GM10248 (cell line): ENCODE measurements at places on chromosomes 13 and 19.

- DNase-seq = no peak
These were observed 6.0 kb downstream of the SIX5 start for GRCh38 chr19:45762870-45763631.

DNA sequence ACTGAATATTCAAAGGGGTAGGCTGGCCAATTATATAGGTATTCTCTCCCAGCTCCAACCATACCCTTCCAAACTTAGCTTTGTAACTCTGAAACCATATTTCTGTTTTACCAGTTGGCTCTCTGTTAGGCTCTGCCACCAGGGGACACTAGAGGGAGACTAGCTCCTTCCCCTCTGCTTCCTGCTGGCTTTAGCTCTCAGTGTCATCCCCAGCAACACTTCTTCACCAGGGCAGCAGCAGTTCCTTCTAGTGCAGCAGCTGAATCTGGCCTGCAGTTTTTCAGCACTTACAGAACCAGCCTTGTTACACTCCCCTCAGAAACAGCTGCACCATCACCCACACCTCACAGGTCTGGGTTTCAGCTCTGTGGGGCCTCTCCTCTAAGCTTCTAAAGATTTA is 51.0 kb upstream of the DOCK9 start:
- DNase-seq = no peak

DNA sequence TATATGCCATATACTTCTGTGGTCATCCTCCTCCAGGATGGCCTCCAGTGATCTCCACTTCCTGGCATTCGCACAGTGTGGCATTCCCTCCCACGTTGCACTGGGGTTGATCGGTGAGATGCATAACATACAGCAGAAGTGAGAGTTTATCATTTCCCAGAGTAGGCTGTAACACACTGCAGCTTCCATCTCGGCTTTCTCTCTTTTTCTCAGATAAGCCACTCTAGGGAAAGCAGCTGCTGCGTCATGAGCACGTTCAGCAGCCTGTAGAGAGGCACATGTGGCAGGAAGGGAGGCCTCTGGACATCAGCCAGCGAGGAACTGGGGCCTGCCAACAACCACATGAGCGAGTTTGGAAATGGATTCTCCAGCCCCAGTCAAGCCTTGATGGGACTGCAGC is 807.1 kb downstream of the DIAPH3 start:
- DNase-seq = no peak

DNA sequence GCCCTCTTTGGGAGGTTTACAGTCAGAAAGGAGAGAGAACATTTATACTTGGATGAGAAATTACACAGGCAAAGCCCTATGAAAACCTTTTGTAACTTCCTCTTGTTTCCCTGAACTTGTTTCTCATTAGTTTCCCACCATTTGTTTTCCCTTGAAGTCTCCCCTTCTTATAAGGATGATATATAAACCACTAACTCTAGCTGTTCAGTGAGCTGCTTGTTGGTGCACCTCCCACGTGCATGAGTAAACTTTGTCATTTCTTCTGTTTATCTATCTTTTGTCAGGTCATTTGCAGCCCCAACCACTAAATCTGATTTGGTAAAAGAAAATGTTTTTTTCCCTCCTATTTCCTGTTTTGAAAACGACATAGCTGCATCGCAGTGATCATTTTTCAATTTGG is 919.9 kb downstream of the SLITRK1 start:
- no peak for DNase-seq

DNA sequence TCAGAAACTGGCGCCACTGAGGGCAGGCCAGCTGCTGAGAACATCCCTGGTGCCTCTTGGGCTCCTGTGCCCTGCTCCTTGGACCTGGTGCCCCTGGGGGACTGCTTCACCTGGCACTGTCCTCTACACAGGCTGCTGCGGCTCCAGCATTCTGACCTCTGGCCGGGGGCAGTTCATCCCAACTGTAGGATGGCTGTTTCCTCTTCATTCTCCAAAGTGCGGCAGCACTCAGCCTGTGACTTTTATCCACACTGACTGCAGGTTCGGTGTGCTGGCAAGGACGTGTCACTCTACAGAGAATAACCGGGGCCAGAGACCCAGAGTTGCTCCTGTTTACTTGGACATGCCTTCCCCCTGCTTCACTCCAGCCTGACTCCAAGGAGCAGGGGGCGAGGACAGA is 7.6 kb upstream of the ANKRD10 start:
- no peak for DNase-seq

GRCh38 chr19:42280815-42281145 is 11.7 kb downstream of the CIC start:
- DNase-seq = no peak

DNA sequence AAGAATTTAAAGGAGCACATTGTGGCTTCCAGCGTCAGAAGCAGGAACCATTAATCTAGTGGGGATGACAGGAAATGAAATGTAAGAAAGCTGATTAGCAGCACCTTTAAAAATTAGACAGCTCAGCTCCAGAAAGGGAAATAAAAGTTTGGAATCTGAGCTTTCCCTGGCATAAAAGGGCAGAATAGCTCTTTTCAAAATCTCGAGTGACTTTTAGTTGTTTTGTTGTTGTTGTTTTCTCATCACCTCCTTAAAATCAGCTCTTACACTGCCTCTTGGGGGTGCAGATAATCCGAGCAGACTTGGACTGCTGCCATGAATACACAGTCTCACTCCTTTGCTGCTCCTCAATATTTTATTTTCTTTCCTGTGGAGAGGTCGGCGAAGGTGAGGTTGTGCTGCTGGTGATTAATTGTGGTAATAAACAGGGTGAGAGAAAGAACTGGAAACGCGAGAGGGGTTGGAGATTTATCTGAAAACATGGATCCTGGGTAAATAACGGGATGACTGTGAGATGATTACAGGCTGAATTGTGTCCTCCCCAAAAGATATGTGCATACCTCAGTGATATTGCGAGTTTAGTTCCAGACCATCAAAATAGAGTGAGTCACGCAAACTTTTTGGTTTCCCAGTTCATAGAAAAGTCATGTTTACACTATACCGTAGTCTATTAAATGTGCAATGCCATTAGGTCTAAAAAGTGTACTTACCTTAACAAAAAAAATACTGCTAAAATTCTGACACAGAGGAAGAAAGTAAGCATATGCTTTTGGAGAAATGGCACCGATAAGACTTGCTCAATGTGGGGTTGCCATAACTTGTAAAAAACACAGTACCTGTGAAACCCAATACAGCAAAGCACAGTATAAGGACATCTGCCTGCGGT is 787.7 kb downstream of the UQCRFS1 start:
- DNase-seq = no peak

DNA sequence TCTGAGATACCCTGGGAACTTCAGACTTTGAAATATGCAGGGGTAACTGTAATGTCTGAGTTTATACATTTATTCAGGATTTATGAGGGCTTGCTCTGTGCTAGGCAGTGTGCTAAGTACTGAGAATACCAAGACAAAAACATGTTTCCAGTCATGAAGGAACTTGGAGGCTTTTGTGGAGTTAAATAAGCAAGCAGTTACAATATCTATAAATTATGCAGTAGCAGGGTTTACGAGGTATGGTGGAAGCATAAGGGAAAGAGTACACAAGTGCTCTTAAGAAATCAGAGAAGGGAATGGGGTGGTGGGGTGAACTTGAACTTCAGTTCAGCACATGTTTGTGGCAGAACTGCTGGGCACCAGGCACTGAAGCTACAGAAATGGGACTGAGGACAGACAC is 28.0 kb downstream of the MAB21L1 start:
- DNase-seq = no peak

GRCh38 chr13:97844151-97844550 is 109.3 kb upstream of the IPO5 start:
- no peak for DNase-seq

- peak; percentile 95 for DNase-seq
These were observed at the start of gene CERS4 for GRCh38 chr19:8208922-8209461. TSS of gene CERS4 (plus strand) at chr19:8209370. CDS start at chr19:8251077, 41,707 bp downstream.

DNA sequence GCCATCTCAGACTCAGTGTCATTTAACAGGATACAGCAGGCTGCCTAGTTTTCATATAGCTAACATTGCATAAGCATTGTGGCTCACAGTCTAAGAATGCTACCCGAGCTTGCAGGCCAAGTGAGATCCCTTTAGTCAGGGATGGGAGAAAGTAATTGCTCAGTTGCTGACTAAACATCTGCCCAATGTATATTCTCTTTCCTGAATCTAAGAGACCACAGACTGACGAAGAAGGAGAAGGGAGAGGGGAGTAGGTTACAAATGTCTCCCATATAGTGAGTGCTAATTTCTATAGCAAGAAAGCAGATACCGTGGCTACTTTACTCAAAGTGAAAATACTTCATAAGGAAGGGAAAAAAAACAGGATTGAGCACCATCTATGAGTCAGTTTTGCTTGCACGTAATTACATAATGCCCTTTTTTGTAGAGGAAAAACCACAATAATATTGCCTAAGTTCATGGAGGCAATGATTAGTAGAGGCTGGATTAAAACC is 453.9 kb downstream of the COG6 start:
- no peak for DNase-seq

DNA sequence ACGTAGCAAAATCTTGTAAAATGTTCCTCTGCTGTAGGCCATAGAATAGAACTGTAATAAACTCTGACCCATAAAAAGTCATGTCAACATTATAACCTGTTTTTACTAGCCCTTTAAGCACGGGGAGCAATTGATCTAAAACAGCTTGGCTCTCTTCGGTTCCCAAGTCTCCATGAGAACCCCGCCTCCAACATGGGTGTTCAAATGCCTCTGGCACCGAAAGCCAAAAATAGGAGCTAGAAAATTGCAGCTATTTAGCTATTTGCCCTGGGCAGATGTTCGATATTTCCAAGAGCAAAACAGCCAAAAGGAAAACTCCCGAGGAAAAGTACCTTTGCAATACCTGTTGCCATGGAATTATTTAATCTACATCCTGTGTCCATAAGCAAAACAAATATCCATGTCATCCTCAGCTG is 563.1 kb downstream of the EFNB2 start:
- DNase-seq = no peak

- no peak for DNase-seq
These were observed 5.3 kb upstream of the FFAR1 start for GRCh38 chr19:35342430-35342829.

DNA sequence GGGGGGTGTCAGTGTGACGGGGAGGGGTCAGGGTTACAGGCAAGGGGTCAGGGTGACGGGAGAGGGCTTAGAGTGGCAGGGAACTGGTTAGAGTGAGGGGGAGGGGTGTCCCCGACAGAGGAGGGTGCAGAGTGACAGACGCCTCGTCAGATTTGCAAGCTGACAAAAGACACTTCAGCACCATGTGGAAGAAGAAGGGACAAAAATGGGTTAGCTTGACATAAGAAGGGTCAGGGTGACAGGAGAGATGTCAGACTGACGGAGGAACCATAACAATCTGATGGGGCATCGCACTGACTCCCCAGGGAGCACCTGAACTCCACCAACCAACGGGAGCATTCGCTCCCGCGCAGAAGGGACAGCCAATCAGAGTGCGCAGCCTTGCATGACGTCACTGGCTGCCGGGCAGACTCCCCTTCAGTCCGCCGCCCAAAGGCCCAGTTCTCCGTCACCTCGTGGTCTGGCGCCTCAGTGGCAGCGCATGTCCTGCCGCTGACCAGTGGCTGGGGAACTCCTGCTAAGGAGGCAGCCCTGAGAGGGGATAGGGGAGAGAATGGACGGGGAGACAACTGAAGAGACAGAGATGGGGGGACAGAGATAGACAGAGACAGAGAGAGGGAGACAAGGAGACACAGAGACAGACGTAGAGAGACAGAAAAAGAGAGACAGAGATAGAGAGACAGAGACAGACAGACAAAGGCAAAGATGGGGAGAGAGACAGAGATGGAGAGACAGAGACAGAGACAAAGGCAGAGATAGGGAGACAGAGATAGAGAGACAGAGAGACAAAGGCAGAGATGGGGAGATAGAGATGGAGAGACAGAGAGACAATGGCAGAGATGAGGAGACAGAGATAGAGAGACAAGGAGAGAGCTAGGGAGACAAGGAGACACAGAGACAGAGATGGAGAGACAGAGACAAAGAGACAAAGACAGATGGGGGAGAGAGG is 30.2 kb downstream of the C19orf81 start:
- DNase-seq = peak; percentile 96

DNA sequence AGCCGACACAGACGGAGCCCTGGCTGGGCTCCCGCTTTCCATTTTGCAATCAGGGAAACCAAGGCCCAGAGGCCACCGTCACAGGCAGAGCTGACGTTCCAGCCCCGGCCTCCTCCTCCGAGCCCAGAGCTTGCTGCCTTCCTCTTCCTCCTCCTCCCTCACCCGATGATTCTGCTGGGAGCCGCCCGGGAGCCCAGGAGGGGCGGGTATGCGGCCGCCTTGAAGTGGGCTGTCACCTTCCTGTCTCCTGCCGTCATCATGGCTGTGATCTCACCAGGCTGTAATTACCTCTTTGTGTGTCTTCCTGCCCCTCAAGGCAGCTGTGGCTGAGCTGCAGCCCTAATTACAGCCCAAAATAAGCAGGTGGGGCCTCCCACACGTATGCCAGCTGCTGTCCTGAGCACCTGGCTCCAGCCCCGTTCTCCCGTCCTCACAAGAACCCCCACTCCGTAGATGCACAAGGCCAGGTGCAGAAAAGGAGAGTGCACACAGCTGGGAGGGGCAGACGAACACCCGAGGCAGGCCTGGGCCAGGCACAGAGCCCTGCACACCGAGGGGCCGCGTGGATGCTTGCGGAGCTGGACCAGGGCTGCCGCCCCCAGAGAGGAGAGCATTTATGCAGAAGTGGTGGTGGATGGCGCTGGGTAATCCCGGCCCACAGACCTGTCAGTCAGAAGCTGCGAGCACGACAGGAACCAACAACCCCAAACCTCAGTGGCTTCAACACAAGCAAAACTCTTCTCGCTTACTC is 4.0 kb downstream of the TPGS1 start:
- peak; percentile 45 for DNase-seq

DNA sequence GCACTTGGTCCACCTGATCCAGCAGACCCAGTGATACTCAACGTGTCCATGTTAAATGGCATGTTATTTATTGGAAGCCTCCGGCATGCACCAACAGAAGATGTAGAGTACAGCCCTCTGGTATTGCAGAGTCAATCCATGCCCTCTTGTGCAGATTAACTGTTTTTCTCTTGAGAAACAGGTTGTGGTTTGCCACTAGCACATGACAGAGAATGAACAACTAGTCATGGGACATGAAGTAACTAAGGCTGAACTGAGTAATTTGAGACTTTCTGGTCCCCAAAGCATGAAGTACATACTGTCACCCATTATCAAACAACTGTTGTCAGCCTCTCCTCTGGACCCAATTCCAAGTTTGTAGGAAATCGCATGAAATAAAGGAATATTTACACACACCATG is 3.2 kb downstream of the ZNF562 start:
- DNase-seq = no peak

- DNase-seq = no peak
These were observed 606 bp downstream of the ERCC1 start for GRCh38 chr19:45423033-45423588.

- no peak for DNase-seq
These were observed 22.9 kb downstream of the GP6 start for GRCh38 chr19:55015126-55015525.

GRCh38 chr19:4707956-4708650 is 15.5 kb downstream of the DPP9 start:
- no peak for DNase-seq

- no peak for DNase-seq
These were observed 220.4 kb upstream of the SOX1 start for GRCh38 chr13:111846391-111847159.
